Left kidney (tissue), 8 donors: ENCODE measurements at places on chromosomes 16 and 17.

DNA sequence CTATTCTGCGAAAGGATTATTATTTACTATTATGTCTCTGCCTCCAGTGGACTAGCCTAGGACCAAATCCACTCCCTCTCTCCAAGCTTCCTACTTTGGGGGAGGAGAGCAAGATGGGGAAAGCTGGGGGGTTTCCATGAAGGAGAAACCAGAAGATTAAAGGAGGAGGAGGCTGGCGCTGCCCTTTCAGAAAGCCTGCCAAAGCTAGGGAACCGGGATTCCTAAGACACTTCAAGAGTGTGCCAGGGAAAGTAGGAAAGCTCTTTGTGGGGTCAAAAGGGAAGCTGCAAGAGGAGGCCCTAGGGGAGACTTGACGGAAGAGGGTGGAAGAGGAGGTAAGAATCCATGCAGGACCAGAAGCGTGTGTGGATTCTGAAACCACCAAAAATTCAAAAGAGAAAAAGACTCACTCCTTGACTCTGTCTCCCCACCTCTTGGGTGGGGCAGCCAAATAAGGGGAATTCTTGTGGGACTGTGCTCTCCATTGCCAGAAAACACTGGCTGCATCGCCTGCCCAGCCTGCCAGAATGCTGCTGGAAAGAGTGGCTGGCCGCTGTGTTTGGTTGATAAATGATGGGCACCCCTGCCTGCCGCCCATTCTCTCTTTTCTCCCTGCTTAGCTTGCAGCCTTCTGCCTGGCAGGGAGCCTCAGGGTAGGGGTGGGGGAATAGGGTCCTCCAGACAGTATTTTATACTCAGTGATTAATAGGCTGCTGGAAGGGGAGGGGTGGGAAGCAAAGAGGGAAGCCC is 11.8 kb upstream of the KAT7 start:
- DNase-seq = no peak

DNA sequence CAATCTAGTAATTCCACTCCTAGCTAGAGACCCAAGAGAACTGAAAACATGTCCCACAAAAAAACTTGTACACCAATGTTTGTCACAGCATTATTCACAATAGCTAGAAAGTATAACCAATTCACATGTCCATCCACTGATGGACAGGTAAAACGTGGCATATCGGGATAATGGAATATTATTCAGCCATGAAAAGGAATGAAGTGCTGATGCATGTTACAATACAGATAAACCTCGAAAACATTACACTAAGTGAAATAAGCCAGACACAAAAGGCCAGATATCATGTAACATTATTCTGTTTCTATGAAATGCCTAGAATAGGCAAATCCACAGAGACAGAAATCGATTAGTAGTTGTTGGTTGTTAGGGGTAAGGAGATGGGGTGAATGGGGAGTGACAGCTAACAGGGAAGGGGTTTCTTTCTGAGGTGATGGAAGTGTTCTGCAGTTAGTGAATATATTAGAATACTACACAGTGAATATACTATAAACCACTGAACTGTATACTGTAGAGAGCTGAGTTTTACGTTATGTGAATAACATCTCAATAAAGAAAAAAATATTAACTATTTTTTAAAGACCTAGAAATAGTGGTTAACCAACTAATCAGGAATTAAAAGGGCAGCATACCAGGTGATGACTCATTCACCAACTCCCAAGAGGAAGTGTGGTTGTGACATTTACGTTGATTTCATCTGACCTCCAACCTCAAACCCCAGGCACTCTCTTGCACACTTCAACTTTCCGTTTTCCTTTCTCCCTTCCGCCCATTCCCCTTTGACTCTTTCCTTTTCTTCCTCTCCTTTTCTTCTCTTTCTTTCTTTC is 48.6 kb downstream of the GAS7 start:
- DNase-seq = no peak

DNA sequence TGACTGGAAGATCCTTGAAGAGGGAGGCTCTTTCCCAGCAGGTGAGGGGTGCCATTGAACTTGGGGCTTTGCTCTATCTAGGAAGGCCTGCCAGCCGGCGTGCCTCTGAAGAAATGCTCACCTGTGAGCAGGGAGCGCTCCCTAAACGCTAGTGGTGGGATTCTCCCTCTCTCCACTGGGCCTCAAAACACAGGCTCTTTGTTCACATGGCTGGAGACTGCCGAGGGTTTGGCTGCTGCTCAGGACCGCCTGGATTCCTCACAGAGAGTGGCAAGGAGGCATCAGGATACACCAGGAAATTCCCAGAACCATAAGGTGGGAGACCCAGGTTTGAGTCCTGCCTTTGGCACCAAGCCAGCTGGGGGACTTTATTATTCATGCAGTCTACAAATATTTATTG is 17.6 kb upstream of the TMEM11 start:
- DNase-seq = no peak

- DNase-seq = no peak
Measured at GRCh38 chr17:77140878-77141767, at the start of gene SEC14L1. Gene SEC14L1, plus strand, starts transcription at chr17:77140969. Its CDS starts 2,628 bp downstream, at chr17:77143597.

DNA sequence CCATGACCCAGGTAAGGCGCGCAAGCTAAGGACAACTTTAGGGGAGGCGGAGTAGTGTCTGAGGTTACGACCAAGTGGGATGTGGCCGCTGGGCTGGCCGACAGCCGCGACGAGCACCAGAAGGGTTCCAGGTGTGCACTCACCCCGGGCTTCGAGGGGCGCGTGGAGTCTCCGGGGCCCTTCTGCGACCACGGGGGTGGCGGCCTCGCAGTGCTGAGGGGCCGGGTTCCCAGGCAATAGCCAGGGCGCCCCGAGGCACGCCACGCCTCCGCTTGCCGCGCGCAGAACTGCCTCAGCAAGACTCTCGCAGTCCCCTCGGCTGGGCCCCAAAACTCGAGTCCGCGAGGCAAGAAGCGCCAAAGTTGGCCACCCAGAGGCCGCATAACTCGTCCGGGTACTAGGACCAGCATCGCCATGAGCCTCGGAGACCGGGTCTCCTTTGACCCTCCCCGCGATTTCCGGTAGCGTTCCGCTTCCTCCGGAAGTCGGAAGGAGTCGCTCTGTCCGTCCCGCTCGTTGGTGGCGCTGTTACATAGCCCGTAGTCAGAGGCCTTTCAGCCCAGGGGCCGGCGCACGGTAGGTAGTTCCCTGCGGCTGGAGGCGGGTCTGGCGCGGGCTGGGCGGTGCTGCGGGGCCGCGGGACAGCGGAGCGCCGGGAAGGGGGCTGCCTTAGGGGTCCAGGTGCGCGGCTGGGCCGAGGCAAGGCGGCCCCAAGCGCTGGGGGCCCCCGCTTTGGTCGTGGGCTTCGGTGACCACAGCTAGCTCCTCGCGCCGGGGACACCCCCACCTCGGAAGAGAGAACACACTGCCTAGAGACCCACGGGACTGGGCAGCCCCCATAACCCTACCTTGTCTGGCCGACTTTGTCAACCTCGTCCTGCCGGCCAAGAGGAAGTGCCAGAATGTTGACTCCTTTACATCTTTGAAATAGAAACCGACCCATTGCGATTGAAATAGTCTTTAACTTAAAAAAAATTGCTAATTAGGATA is at the start of the genes ADPRM and SCO1:
Gene ADPRM, plus strand, starts transcription at position 503 of the 990 bp plus-strand sequence. CDS start 7,333 bp downstream, outside the sequence.
Gene SCO1, minus strand, starts transcription at position 442 of the 990 bp plus-strand sequence. Its CDS starts 26 bp downstream, at position 416.
- peak; percentile 95 for DNase-seq

DNA sequence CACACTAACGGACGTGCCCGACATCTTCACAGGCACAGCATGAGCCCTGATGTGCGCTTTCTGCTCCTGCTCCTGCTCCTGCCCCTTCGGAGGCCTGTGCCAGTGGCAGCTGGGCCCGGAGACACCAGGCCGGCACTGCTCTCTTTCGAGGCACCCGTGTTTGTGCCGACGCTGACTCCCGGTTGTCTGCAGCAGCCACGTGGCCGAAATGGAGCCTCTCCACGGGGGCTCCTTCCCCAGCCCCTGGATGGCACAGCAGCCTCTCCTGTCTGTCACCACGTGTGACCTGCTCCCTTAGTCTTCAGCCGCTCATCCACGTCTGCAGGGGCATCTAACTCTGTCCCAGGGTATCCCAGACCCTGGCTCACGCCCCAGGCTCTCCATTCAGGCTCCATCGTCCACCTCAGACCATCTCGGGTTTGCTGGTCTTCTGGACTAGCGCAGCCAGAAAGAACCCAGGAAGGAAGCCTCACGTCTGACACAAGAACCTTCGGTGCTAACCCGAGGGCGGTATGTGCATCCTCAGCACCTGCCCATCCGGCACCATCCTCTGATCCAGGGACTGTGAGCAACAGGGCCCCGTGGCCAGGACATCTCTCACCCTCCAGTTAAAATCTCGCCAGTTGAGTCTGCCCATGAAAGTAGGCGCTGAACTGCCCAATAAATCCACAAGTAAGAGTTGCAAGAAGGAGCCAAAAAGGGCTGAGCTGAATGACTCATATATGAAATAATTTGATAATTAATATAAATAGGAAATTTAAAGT is 4.2 kb upstream of the RPH3AL start:
- no peak for DNase-seq

GRCh38 chr17:79941088-79942010 is 94.3 kb downstream of the TBC1D16 start:
- DNase-seq = no peak

DNA sequence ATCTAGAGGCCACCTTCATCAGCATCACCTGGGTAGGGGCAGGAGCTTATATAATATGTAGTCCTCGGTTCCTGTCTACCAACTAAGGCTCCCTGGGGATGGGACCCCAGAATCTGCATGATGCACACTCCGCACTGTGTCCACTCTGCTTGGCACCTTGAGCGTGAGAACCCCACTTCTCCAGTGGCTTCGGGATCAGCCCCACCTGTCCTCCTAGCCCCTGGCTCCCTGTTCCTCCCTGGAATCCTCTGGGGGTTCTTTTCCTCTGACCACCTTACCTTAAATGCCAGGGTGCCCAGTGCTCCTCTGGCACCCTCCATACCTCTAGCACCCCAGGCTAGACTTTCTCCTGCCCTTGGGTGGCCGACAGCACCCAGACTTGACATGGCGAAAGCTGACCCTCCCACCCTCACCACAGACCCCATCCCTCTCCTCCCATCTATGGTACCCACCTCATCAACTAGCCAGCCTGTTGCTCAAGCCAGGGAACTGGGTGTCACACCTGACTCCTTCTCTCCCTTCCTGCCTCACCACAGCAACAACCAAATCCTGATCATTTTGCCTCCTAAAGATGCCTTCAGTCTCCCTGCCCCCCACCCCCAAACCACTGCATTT is 2.8 kb upstream of the NXPH3 start:
- DNase-seq = no peak

- DNase-seq = no peak
Measured at GRCh38 chr16:55672471-55672870, 16.7 kb downstream of the SLC6A2 start.

DNA sequence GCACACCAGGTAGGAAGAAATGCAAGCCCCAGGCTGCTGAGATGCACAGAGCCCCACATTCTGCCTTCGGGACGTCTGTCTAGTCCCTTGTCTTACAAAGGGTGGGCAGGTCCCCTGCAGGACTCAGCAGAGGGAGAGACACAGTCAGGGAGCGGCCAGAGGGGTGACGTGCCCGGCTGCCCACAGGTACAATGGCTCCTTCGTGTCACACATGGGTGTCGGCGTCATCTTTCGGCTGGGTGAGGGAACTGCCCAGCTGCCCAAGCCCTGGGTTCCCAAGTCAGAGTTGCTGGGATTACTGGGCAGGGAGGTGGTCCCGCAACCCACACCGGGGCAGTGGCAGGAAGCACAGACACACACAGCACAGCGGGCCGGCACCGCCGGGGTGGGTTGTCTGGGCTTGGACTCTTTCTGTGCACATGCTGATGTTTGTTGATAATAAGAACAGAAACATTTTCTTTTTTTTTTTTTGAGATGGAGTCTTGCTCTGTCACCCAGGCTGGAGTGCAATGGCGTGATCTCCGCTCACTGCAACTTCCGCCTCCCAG is 80.6 kb downstream of the JPH3 start:
- no peak for DNase-seq
